ENCODE measurements at places on chromosomes 12 and 14. TPM values are rescaled to one million over a fixed set of nuclear protein-coding genes. Genes with fewer than 3 reads are reported as not detected.

Gene IQSEC3
- not detected for total RNA-seq

Gene POTEM
- total RNA-seq: 0.68 TPM

- DNase-seq: no peak
Measured at GRCh38 chr14:102971314-102971713, 48.9 kb downstream of the AMN start.

DNA sequence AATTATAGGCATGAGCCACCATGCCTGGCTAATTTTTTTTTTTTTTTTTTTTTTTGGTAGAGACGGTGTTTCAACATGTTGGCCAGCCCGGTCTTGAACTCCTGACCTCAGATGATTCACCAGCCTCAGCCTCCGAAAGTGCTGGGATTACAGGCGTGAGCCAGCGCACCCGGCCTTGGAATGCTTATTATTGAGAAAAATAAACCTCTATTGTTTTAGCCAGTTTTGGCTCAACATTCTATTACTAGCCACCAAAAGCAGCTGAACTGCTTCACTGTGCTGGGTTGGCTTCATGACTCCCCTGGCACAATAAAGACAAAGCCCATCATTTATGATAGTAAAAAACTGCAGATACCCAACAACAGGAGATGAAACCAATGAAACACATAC lies 93.5 kb upstream of the CEP83 start:
- DNase-seq: peak; percentile 84

DNA sequence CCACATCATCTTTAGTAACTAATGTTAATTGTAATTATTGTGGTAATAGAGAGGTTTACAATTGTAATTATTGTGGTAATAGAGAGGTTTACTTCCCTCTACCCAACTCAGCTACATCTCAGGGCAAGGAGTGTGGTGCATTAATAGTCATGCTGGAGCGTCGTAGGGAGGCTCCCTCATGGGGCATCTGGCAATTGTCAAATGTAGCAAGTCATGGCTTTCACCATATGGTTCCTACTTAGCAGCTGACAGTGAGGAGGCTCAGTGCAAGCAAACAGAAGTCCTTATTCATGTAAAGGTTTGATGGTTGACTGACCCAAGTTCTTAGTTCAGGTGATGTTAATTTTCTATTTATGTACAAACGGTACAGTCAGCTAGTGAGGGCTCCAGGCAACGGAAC lies 1012.0 kb downstream of the FLRT2 start:
- DNase-seq: no peak

GRCh38 chr14:99479160-99479905 lies 1.3 kb downstream of the SETD3 start:
- DNase-seq: no peak

Measured in RPMI7951 (cell line).